COLO829 (cell line): ENCODE measurements at places on chromosomes 2 and 18.

- DNase-seq: no peak
Observed at GRCh38 chr18:55236150-55236931, 277.1 kb upstream of the CCDC68 start.

DNA sequence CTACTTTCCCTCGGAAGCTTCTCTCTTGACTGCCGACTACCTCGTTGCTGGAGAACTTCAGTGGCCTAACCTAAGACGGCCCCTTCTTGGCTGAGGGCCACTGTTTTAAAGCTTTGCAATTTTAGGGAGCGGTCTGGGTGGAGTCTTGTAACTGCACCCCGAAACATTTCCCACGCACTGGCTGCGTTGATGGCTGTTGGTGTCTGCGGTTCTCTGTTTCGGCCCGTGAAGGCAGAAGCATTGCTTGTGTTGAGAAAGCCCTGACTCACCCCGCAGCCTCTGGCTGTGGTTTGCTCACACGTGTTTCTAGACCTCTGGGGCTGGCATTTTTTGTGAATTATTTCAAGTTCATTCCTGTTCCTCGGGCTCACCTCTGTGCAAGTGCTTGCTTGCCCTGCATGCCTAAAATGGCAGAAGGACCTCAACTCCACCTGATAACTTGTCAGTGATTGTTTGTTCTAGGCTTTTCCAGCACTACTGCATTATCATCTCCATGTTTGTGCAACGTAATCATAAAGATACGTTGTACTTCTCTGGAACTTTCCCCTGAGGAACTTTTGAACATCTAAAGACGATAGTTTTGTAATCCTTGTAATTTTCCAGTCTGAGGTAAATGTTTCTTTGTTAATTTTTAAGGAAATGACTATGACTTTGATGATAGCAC lies 94.2 kb upstream of the DLX2 start:
- no peak for DNase-seq

GRCh38 chr2:119253114-119253702 lies 29.6 kb downstream of the STEAP3 start:
- DNase-seq: no peak

- no peak for DNase-seq
Observed at GRCh38 chr2:14554849-14555545, 77.5 kb upstream of the LRATD1 start.

- DNase-seq: no peak
Observed at GRCh38 chr2:230863442-230864121, 1.2 kb upstream of the ITM2C start.

- no peak for DNase-seq
Observed at GRCh38 chr18:24009651-24010333, 4.8 kb upstream of the TTC39C start.

DNA sequence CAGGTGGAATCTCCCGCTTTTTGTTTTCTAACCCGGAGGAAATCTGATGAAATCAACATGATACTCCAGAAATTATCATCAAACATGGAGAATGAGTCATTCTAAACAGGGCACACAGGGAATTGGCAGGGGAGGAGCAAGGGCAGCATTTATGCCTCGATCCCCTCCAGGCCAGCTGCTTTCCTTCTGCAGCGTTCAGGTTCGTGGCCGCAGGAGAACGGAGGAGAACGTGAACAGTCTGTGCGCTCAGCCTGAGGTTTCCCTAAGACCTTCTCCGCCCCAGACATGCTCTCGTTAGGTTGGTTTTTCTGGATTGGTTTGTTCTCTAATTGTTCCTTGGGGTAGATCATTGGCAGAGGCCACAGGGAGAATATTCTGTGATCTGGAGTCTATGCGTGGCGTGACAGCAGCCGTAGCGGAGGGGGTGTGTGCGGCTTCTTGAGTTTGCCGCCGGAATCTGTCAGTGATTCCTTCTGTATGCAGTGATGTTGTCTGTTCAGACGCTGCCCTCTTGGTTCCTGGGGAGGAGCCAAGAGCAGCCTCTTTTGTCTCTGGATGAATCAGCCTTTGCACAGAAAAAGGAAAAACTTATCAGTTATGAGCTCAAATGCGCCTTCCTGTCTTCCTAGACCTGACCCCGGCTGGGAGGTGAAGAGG lies 75.9 kb downstream of the SH3BP4 start:
- DNase-seq: no peak

GRCh38 chr2:80896576-80896975 lies 592.0 kb upstream of the LRRTM1 start:
- DNase-seq: no peak
